ENCODE measurements at places on chromosomes 5 and 9.

DNA sequence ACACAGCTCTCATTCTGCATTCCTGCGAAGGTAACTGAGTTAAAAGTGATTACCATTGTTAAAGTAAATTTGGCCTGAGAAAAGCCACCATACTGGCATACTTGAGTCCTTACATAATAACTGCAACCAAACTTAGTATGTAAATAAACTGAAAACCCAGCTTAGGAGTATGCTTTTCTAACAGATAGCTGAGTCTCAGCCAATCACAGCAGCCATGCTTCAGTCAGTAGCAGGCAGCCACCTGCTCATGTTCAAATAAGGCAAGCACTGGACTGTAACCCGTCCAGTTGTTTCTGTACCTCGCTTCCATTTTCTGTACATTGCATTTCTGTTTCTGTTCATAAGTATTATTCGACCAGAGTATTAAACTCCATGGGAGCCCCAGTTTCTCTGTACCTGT lies 58.6 kb downstream of the GCNT4 start:
- no peak for DNase-seq

- peak; percentile 92 for DNase-seq
Observed at GRCh38 chr5:38783011-38783561, 62.7 kb upstream of the OSMR start.

DNA sequence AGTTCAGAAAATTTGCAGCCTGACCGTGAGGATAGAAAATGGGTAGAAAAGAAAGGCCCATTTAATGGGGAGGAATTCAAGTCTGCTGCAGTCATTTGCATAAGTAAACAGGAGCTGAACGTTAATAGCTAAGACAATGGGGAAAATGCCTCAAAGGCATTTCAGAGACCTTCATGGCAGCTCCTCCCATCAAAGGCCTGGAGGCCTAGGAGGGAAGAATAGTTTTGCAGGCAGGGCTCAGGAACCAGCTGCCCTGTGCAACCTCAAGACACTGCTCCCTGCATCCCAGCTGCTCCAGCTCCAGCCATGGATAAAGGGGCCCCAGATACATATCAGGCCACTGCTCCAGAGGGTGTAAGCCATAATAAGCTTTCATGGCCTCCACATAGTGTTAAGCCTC lies 32.2 kb upstream of the CDH18 start:
- no peak for DNase-seq

- no peak for DNase-seq
Observed at GRCh38 chr9:109317311-109317978, 3.4 kb downstream of the EPB41L4B start.

GRCh38 chr5:13470975-13471374 lies 473.5 kb downstream of the DNAH5 start:
- DNase-seq, result no peak

- peak; percentile 56 for DNase-seq
Observed at GRCh38 chr5:132466433-132467286, 23.9 kb downstream of the IRF1 start.

- no peak for DNase-seq
Observed at GRCh38 chr9:125655691-125656410, 51.2 kb downstream of the MAPKAP1 start.

DNA sequence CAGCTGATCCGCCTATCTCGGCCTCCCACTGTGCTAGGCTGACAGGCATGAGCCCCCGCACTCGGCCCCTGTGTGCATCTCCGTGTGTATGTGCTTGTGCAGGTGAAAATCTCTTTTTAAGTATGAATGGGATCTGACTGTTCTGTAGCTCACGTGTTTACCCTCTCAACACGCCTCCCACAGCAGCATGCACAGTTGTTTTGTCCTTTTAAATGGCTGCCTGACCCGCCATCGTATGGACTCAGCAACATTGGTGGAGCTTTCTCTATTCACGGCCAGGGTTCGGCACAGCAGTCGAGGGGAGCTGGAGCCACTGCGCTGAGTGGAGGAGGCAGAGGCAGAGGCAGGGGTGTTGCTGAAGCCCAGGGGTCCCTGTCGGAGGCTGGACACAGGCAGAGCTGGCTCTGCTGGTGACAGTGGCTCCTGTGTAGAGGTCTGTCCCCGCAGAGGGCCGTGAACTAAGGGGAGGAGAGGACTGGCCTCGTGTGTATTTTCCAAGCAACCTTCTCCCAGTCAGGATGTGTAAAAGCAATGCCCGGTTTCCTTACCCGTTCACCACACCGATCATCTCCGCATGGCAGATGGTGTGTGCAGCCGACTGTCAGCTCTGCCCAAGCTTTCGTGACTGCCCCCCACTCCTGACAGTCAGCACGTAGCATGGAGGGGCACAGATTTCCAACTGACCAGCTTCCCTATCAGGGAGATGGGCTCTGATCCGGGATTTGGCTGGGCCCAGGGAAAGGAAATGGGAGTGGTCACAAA lies 37.3 kb downstream of the MRPL36 start:
- no peak for DNase-seq

DNA sequence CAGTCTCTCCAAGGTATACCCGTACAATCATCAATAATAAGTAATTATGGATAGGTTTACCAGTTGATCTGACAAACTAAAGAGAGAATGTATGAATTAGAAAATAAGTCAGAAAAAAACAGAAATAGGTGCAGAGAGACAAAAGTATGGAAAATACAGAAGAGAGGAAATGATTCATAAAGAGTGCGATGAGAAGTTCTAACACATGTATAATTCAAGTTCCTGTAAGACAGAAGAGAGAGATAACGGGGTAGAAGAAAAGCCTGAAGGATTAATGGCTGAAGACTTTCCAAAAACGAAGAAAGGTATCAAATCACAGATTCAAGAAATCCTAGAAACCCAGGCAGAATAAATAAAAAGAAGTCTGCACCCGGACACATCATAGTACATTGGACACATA lies 16.2 kb upstream of the SMU1 start:
- DNase-seq, result no peak

DNA sequence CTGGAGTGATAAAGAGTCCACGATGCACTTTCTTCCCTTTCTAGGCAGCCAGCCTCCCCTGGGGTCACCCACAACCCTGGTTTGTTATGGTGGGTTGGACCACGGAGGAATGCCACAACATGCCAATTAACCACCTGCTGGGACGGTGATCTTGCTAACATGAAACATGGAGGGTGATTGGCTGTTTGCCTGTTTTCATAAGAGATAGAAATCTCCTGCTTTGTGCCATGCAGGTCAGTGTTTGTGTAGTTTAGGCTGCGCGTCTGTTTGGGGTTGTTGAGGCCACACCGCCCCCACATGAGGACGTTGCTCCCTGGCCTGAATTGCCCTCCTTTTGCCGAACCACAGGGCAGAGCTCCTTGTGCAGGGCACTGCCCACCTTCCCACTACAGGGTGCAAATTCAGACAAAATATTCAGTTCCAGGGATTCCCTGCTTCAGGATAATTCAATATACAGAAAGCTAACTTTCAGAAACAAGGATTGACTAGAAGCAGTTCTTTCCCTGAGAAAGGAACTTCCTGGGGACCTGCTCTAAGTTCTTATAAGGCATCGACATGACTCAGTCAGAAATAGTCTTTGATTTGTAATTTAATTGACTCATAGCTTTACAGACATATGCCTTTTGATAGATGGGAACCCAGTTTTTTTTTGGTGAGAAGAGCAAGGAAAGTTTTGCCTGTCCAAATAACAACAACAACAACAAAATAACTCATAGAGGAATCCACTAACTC lies 427.6 kb downstream of the GADD45G start:
- DNase-seq, result no peak

- DNase-seq, result no peak
Observed at GRCh38 chr9:125910286-125910685, 163.1 kb downstream of the PBX3 start.

DNA sequence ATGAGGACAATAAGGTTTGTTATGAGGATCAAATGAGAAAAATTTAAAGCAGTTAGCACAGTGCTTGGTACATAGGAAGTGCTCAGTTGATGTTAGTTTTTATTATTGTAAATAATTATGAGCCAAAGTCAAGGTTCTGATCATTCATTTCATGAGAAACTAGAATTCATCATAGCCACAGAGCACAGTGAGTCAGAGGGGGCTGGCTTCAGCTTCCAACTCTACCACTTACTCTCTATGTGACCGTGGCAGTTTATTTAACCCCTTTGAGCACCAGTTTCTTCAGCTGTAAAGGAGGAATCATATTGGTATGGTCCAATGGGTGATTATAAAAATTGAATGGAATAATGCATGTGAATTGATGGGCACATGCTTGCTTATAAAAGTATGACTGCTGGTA lies 39.4 kb downstream of the KLHL3 start:
- no peak for DNase-seq

DNA sequence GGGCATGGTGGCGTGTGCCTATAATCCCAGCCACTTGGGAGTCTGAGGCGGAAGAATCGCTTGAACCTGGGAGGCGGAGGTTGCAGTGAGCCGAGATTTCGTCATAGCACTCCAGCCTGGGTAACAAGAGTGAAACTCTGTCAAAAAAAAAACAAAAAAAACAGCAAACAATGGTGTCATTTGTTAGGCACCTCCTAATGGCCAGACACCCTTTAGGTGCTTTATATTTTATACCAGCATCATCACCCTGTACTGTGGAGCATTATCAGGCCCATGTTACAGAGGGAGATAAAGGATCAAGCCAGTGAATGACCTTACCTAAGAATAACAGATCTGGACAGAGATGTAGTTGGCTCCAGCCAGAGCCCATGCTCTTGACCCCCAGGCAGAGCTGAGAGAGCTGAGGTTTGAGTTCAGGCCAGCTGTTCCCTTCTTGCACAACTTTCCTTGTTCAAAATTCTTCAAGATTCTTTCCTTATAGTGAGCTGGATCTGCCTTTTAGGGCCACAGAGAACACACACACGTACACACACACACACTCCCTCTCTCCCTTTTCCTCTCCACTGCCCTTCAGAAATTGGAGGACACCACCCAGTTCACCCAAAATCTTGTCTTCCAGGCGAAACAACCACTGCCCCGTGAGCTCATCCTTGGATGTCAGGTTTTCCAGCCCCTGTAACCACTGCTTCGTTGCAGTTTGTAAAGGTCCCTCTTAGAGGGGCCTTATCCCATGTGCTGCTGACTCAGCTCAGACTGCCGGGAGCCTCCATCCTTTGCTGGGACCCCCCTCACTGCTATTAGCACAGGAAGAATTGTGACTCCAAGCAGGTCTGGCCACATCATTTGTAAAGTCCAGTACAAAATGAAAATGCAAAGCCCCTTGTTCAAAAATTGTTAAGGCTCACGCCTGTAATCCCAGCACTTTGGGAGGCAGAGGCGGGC lies 10.4 kb upstream of the PTGES start:
- no peak for DNase-seq

DNA sequence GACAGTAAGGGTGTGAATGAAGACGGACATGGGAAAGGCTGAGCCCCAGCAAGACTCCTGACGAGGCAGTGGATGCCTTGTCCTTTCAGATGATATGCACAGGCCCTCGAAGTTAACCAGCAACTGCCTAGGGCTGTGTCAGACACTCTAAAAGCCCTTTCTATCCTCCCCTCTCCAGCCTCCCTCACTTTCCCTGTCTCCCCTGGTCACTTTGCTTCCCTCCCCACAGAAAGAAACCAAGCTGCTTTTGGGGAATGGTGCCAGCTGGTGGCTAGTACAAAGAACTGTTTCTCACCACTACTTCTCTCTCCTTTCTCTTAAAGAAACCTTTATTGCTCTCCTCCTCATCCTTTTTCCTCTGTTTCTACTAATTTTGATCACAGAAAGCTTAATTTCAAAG lies 21.4 kb downstream of the LHFPL2 start:
- DNase-seq, result no peak

GRCh38 chr9:77663754-77664153 lies 15.6 kb upstream of the GNA14 start:
- DNase-seq, result no peak

DNA sequence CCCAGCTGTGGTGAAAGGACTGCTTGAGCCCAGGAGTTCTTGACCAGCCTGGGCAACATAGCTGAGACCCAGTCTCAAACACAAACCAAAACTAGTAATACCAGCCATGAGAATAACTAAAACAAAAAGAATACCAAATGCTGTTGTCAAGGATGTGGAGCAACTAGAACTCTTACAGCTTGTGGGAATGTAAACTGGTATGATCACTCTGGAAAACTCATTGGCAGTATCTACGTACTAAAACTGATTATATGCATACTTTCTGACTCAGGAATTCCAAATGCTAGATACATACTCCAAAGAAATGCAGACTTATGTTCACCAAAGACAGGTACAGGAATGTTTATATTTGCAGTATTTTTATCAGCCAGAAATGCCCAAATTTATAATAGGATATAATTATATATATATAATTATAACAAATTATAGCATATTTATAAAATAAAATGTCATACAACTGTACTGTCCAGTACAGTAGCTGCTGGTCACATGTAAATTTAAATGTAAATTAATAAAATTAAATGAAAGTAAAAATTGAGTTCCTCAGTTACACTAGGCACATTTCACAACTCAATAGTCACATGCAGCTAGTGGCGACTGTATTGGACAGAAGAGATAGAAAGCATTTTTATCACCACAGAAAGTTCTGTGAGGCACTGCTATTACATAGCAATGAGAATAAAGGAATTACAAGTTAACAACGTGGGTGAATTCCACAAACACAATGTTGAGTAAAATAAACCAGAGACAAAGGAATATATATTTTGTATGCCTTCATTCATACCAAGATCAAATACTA lies 118.5 kb downstream of the GNAQ start:
- DNase-seq, result no peak

GRCh38 chr5:149839761-149840160 lies 104.8 kb downstream of the PDE6A start:
- DNase-seq, result no peak

GRCh38 chr9:109272745-109273144 lies 48.1 kb downstream of the EPB41L4B start:
- DNase-seq, result no peak

DNA sequence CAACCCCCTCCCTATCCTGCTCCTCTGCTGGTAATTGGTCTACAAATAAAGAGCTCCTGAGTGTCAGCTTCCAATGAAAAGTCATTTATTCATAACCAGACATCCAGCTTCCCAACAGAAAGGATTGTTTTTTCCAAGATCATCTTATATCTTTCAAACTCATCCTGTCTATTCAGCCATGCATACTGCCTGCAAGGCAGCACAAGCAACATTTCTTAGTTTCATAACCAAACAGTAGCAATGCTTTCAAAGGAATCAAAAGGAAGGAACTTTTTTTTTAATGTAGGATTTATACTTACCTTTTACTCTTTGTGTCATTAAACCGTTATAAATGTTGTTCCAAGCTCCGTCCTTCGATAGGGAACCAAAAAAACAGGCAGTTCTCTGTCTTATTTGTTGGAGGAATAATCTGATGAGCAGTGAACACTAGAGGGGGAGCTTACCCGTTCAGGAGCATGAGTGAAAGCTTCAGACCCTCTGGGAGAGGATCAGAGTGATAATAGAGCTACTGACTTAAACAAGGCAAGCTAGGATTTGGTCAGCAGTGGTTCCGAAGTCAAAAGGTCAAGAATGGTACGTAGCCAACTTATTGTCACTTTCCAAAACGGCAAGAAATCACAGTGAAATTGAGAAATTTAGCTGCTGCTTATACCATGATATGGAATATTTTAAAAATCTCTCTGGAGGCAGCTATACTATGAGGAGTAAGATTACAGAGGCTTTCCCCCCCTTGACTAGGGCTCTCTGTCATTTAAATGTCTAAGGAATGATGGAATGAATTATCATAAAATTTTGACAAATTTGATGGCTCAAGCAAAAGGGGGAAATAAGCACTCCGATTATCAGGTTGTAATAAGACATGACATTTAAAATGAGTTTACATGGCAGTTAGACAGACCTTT lies 892.9 kb downstream of the NR2F1-AS1 start:
- DNase-seq, result no peak

GRCh38 chr9:130029223-130029973 lies 13.6 kb downstream of the FNBP1 start:
- no peak for DNase-seq

GRCh38 chr5:32410630-32411029 lies 33.9 kb downstream of the ZFR start:
- no peak for DNase-seq
